ENCODE measurements at places on chromosomes 5 and 9.
A peak's percentile ranks its signal among the peaks of the same experiment; 100 is the strongest.

DNA sequence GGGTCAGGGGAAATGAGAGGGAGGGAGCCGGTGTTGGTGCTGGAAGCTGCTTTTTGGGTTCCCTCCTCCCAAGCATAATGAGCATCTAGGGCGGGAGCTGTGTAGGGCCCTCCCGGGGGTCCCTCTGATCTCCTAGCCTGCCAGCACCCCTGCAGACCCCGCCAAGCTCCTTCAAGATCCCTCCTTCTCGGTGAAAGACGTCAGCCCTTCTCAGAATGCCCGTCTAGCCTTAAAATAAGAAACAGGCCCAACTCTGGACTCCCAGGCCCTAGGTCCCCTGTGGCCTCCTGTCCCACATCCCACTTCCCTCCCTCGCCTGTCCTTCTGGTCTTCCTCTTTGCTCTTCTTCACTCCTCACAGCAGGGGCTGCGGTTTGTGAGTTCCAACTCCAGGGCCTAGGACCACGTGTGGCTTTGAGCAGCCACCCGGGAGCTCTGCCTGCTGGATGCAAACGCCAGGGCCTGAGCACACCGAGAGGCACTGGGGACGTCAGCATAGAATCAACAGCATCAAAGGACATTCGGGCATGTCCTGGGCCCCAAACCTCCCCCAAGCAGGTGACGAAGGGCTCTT lies 8.8 kb upstream of the SCGB3A1 start:
- DNase-seq: no peak

DNA sequence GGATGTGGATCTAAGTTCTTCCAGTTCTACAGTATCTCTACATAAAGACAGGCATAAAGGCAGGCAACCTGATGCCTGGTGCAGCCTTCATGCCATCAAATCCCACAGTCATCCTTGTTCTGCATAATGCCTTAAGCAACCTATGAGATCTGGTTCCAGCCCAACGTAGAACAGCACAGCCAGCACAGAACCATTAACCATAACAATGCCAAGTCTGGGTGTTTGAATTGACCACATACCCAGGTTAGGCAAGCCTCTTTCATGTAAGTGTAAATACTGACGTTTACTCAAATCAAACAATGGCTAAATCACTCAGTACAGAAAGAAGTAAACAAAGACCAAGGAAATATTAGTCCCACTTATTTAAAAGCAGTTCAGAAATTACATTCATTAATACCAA lies 195.0 kb downstream of the ADAMTSL1 start:
- DNase-seq: no peak

GRCh38 chr9:79301551-79302391 lies 270.0 kb upstream of the TLE4 start:
- DNase-seq: no peak

DNA sequence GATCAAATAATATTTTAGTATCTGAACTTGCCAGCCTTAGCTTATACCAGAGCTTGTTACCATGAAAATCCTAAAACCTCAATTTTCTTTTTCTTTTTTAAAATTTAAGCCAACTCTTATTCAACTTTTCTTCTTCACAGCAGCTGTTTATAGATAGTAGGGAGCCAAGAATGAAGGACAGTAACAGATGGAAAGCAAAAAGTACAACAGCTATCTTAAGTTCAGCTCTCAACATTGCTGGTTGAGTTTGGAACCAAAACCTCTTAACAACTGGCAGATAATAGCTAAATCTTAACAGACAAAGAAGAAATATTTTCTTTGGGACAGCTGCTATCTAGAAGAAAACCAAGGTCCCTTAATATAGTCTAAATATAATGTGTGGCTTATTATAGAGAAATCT lies 74.7 kb downstream of the PJA2 start:
- DNase-seq: no peak

DNA sequence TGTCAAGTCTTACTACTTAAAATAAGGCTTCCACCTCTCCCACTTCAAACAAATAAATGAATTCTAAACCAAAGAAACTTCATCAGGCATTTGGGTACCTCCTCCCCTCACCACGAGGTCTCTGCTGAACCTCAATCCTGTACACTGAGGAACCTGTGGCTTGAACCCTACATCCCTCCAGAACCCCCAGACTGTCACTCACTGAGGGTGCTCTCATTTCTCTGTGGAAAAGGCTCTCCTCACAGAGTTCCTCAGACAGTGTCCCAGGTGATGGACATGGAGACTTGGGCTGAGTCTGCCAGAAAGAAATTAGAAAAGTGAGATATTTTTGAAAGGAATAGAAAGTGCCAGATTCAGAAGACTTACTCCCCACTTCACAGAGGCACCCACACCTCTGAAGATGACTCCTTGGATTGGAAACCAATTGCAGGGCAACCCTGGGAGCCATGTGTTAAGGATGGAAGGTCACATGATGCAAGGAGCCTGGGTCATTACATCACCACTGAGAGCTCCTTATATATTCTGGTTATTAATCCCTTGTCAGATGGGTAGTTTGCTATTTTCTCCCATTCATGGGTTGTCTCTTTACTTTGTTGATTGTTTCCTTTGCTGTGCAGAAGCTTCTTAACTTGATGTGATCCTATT lies 19.8 kb downstream of the MLANA start:
- no peak for DNase-seq

DNA sequence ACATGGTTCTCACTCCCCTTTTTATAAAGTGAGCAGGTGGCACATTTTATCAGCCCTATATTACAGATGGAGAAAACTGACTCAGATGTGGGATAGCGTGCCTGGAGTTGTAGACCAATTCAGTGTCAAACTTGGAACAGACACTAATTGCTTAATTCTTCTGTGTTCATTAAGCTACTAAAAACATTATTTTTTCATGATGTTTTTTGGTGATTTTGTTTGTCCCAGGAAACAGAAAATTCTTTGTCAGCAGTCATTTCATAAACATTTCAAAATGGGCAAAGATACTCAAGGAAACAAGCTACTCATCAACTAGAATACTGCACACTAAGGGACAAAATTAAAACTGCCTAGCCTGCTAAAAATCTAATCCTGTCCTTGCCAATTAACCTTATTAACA lies 2.2 kb downstream of the ABHD17B start:
- DNase-seq: no peak

- DNase-seq: no peak
These were observed 935.7 kb upstream of the NUDT12 start for GRCh38 chr5:104498281-104498680.

- DNase-seq: peak; percentile 95
These were observed 552 bp downstream of the TMEM141 start for GRCh38 chr9:136791516-136792276.

GRCh38 chr5:110809006-110809405 lies 70.2 kb downstream of the SLC25A46 start:
- DNase-seq: no peak

GRCh38 chr5:74586856-74587255 lies 53.7 kb downstream of the ENC1 start:
- DNase-seq: no peak

GRCh38 chr5:39219437-39219836 lies at the start of gene FYB1:
Gene FYB1 (minus strand): TSS chr5:39219563. CDS start chr5:39202960, 16,603 bp downstream.
- peak; percentile 78 for DNase-seq

GRCh38 chr5:36507332-36507952 lies 99.0 kb upstream of the SLC1A3 start:
- DNase-seq: peak; percentile 84

DNA sequence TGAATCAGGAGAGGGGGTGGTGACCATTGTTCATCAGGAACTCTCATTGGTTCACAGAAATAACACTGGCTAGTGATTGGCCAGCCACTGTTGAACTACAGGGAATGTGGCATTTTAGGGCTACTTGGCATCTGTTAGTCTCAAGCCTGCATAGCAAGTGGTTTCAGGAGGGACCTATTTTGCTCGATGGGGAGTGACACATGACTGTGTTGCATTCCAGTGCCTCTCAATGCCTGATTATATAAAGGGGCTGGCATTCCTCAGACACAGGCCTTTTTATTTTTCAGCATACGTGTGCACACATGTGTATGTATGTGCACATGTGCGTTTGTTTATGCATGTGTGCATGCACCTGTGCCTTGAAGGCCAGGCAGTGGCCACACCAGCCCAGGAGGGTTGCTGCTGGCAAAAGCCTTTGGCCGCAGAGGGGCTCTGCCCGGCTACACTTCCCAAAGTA lies 23.2 kb downstream of the FGD3 start:
- DNase-seq: peak; percentile 75

GRCh38 chr5:61702784-61703183 lies 370.7 kb downstream of the ZSWIM6 start:
- no peak for DNase-seq

DNA sequence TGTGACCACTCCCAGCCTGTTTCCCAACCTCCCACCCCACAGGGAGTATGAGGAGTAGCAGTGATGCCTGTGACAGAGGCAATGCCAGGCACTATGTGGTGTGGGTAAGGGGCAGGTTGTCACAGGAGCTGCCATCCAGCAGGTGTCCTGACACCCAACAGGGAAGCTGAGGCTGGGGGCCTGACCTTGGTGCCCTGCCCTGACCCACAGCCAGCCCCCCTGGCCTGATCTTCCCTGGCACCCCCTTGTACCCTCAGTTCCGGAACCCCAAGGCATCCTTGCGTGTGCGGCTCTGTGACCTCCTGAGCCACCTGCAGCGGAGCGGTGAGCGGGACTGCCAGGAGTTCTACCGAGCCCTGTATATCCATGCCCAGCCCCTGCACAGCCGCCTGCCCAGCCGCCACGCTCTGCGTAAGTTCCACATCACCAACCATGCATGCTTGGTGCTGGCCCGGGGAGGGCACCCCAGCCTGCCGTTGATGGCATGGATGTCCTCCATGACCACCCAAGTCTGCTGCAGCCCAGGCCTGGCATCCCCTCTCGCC lies 14.4 kb downstream of the CARD19 start:
- DNase-seq: no peak

GRCh38 chr5:1104327-1105006 lies 7.4 kb downstream of the SLC12A7 start:
- no peak for DNase-seq

DNA sequence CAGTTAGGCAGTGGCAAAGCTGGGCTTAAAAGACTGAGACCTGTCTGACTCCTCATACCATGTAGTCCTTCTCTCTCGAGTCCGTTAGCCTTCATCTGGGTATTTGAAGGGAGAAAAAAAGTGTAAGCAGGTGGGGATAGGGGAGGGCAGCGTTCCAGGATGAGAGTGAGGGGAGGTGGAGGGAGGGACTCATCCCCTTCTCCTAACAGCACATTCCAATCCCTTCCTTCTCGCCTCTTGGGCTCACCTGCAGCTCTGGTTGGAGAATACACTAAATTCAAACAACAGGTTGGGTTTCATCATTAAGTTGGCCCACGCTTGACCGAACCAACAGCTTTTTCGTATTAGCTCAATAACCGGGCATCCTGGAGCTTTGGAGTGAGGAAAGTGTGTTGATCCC lies 3.6 kb downstream of the NEURL1B start:
- no peak for DNase-seq

GRCh38 chr9:131198041-131198715 lies 72.8 kb downstream of the NUP214 start:
- no peak for DNase-seq

GRCh38 chr5:133952729-133953567 lies 15.5 kb downstream of the C5orf15 start:
- no peak for DNase-seq

DNA sequence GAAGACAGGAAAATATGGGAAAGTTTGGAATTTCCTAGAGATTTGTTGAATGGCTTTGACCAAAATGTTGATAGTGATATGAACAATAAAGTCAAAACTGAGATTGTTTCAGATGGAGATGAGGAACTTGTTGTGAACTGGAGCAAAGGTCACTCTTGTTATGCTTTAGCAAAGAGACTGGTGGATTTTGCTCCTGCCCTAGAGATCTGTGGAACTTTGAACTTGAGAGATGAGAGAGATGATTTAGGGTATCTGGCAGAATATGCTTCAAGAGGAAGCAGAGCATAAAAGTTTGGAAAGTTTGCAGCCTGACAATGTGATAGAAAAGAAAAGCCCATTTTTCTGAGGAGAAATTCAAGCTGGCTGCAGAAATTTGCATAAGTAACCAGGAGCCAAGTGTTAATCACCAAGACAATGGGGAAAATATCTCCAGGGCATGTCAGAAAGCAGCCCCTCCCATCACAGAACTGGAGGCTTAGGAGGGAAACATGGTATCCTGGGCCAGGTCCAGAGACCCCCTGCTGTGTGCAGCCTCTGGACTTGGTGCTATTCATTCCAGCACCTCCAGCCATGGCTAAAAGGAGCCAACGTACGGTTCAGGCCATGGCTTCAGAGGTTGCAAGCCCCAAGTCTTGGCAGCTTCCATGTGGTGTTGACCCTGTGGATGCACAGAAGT lies 114.3 kb upstream of the STARD4 start:
- no peak for DNase-seq

DNA sequence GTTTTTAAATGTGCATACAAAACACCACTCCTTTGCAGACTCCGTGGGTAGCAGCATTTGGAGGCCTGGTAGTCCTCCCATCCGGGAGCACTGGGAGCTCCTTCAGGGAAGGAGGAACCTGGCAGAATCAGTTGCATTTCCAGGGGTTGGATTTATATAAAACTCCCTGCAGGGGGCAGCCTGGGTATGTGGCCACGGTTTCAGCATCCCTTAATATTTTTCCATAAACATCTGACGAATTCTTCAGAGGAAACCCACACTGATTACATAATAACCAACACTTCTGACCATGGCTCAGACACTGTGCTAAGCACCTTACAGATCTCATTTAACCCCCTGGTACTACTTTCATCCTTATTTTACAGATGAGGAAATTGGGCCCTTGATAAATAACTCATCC lies 6.1 kb upstream of the AFAP1L1 start:
- no peak for DNase-seq

GRCh38 chr5:90099099-90099498 lies 310.5 kb downstream of the CETN3 start:
- no peak for DNase-seq

GRCh38 chr5:69213513-69214215 lies 21.0 kb upstream of the CDK7 start:
- DNase-seq: no peak

- peak; percentile 56 for DNase-seq
These were observed 656 bp downstream of the CEP78 start for GRCh38 chr9:78236551-78236910.

- no peak for DNase-seq
These were observed 766.8 kb downstream of the TLE1 start for GRCh38 chr9:80922544-80922943.

DNA sequence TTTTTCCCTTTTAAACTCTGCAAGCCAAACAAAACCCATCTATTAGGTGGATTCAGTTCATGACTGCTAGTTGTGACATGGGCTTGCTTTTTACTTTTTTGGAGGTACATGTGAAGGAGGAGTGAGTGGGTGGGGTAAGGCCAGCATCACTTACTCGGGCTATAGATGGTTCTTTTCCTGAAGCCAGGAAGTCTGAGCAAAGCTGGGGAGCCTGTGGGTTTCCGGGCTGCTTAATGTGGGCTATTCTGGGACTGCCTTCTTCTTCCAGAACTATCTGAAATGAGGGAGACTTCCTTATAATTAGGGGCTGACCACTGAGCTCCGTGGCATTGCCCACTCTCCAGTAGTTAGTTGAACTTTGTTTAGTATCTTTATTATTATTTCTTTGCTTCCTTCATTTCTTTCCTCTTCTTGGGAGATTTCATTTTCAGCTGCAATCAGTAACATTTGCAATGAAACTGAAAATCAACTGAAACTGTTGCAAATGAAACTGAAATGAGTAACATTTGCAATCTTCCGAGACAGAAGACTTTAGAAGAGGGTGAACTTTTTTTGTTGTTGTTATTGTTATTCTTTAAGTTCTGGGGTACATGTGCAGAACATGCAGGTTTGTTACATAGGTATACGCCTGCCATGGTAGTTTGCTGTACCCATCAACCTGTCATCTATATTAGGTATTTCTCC lies 204.9 kb downstream of the LRRC70 start:
- no peak for DNase-seq
